ENCODE measurements at places on chromosomes 2 and 18. TPM values are rescaled to one million over a fixed set of nuclear protein-coding genes. Genes with fewer than 3 reads are reported as not detected.

DNA sequence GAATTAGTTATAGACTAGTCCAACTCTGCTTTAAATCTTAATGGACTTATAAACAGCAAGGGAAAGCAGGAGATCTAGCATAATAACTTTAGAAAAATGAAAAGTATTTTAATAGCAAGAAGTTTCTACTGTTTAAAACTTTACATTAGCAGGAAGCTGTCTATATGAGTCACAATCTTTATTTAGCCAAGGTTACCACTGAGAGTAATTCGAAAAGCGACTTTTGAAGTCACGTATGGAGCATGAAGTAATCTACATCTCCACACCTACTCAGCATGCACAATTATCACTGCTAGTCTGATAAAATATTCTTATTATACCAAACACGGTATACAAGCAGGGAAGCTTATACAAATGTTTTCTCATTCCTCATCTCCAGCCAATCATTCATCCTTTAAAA is 515.4 kb upstream of the SOX11 start:
- no peak for DNase-seq
- no peaks in the 10 kb centered on the region for H3K36me3 ChIP-seq
- no peaks in the 10 kb centered on the region for H3K27me3 ChIP-seq
- H3K4me3 ChIP-seq = no peak overlapping the region

DNA sequence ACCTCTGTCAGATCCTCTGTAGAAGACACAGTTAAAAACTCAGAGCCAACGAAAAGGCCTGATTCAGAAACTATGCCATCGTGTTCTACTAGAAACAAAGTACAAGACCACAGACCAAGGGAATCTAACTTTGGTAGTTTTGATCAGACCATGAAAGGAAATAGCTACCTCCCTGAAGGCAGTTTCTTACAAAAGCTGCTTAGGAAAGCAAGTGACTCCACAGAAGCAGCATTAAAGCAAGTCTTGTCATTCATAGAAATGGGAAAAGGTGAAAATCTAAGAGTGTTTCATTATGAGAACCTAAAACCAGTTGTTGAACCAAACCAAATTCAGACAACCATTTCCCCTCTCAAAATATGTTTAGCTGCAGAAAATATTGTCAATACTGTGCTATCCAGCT is 58.2 kb downstream of the FSIP2 start:
- no peak overlapping the region for H3K27ac ChIP-seq
- no peak overlapping the region for H3K4me3 ChIP-seq
- no peak for DNase-seq

The SCN7A gene
- total RNA-seq = 5.0 TPM

The FBXO15 gene
- total RNA-seq = not detected
